Thoracic aorta (tissue), 2 donors: ENCODE measurements at places on chromosomes 3 and 15. TPM values are rescaled to one million over a fixed set of nuclear protein-coding genes. Genes with fewer than 3 reads are reported as not detected.

- no peak for DNase-seq
Measured at GRCh38 chr3:4528819-4529600, 35.9 kb downstream of the ITPR1 start.

Gene CPNE4
- total RNA-seq = 4.9 TPM

Gene PLSCR2
- total RNA-seq = not detected

DNA sequence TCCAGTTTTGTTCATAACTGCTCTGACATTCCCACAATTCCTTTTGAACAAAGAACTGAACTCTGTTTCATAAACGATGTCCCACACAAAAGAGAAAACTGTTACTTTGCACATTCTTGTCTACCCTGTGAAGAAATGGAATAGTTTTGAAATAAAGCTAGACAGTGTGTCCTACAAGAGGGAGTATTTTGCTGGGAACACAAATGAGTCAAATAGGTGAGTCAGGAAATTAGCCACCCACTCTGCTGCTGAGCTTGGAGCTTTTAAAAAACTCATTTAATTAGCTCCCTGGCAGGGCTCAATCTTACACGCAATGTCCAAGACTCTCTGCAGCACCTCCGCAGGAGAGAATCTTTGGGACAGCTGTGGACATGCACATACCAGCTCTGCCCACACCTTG, 193.4 kb downstream of the SLC9A9 start:
- no peak for DNase-seq

DNA sequence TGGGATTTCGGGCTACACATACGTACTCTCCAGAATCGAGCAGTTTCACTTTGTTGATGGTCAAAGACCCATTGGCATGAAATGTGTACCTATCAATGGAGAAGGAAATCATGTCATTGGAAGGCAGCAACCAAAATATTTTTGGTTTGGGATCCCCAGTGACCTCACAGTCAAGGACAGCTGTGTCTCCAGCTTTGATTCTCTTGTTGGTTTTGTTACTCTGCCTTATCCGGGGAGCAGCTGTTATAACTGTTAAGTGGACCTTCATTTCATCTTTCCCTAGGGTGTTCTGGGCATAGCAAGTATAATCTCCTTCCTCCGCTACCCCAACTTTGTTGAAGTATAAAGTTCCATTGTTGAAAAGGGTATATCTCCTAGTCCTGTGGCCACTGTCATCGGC, 23.0 kb downstream of the IGSF10 start:
- no peak for DNase-seq

Gene KIF9
- total RNA-seq = 0.68 TPM

- no peak for DNase-seq
Measured at GRCh38 chr3:157059181-157059580, 100.8 kb downstream of the CCNL1 start.

- no peak for DNase-seq
Measured at GRCh38 chr3:156614642-156615511, 59.5 kb upstream of the TIPARP start.

Gene CCR9
- total RNA-seq = not detected

Gene RLBP1
- not detected for total RNA-seq

GRCh38 chr3:4845882-4846281, 133.4 kb upstream of the BHLHE40 start:
- no peak for DNase-seq

DNA sequence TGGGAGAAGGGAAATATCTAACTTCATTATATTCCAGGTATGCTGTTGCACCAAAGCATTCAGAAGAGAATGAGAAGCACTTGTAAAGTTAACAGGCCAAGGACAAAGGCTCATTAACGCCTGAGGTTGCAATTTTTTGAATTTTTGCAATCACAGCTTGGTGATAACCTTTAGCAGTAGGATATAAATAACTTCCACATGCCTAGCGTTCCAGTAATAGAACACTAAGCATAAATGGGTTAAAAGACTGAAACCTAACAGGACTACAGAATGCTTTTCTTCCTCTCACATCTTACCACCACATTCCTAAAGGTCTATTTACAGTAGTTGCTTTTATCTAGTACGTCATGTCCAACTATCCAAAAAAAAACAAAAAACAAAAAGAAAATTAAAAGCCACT, 57.4 kb upstream of the IMPG2 start:
- no peak for DNase-seq

Gene KNG1
- not detected for total RNA-seq

Gene CFAP91
- total RNA-seq = 11.4 TPM

- no peak for DNase-seq
Measured at GRCh38 chr3:8964436-8965370, 1.4 kb upstream of the RAD18 start.

Gene GABRR3
- total RNA-seq = not detected

DNA sequence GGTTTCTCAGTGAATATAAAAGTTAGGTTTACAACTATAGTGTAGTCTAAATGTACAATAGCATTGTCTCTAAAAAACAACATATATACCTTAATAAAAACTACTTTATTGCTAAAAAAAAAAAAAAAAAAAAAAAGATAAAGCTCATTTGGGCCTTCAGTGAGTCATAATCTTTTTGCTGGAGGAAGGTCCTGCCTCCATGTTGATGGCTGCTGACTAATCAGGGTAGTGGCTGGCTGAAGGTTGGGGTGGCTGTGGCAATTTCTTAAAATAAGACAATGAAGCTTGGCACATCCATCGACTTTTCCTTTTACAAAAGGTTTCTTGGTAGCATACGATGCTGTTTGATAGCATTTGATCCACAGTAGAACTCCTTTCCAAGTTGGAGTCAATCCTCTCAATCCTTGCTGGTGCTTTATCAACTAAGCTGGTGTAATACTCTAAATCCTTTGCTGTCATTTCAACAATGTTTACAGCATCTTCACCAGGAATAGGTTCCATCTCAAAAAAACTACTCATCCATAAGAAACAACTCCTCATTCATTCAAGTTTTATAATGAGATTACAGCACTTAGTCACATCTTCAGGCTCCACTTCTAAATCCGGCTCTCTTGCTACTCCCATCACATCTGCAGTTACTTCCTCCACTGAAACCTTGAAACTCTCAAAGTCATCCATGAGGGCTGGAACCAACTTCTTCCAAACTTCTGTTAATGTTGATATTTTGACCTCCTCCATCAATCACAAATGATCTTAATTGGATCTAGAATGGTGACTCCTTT, 13.3 kb downstream of the ZNF280D start:
- DNase-seq = no peak

DNA sequence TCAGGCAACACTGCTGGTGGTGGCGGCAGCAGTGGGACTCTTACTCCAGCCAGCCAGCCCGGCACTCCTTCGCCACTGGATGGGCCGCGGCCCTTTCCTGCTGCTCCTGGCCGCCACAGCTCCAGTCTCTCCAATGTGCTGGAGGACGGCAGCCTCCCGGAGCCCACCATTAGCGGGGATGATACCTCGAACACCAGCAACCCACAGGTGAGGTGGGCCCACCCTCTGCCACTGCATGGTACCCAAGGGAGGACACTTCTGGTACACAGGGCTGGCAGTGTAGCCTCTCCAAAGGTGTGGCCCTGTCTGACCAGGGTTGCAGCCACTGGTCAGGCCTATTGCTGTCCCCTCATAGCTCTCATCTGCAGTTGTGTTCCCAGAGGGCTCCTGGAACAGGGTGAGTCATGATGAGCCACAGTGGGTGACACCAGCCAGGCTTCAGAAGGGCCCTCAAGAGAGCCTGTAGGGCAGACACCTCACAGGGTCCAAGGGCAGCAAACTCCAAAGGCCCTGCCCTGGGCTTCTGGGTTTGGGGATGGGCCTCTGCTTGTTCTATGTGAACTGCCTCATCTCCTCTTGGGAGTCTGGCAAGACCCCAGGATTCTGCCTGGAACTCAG, 20.8 kb downstream of the NBEAL2 start:
- no peak for DNase-seq

Gene AADAC
- total RNA-seq = not detected

GRCh38 chr3:129549805-129550204, 6.8 kb downstream of the H1-8 start:
- no peak for DNase-seq

- DNase-seq = no peak
Measured at GRCh38 chr3:38986901-38987300, 64.8 kb downstream of the SCN11A start.

Gene TMCO5A
- not detected for total RNA-seq

Gene ANKDD1A
- total RNA-seq = 58.1 TPM

DNA sequence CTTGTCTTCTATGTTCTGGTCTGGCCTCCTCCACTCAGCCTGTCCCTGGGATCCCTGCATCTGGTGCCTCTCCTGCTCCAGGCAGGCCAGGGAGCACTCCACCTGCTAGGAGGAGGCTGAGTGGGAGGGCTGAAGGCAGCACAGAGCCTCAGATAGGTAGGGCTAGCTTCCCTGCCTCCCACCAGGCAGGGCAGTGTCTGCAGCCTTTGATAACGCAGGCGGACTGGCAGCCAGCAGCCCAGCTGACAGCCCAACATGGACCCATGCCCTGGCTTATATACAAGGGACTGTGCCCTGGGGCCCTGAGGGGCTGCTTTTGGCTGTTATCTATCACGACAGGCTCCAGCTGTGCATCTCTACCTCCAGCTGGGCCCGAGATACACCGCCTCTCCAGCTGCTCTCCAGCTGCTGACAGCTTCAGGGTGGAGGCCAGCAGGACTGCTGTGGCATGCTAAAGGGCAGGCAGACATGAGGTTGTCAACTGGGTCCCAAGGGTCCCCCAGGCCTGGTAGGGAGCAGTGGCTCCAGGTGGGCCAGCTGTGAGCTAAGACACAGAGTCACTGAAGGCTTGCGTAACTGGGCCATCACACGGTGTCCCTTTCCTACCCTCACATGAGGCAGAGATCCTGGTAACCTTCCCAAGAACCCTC, 5.2 kb upstream of the CLK3 start:
- no peak for DNase-seq
